ENCODE measurements at places on chromosomes 13 and 19.

DNA sequence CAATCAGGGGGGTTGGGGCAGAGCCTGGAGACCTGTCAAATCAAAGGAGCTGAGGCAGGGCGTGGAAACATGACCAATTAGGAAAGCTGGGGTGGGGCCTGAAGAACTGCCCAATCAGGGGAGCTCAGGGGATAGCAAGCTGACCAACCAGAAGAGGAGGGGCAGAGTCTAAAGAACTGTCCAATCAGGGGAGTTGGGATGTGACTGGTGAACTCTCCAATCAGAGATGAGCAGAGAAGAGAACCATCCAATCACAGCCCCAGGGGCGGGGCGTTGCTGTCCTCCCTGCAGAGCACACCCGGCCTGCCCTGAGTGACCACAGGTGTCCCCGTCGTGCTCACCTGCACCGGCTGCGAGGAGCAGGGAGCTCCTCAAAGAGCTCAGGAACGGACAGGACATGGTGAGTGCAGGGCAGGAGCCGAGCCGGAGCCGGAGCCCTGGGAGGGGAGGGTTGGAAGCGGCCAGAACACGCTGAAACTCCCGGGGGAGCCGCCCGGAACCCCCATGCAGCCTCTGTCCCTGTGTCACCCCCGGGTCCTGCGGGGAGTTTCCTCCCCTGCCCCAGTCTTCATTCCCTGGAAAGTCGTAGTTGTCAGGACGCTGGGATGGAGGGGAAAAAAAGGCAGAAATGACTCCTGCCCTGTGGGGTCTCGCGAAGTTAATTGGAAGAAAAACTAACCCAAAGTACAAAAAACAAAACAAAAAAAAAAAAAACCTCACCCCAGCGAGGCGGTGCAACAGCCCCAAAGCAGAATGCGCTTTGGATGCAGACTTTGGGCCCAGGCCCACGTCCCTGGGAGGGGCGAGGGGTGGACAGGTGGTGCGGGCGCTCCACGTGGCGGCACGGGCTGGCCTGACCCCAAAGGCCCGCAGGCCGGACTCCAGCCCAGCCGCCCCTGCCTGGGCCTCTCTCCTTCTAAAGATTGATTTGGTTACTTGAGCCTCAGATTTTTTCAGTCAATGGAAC, at the start of gene ZNF556:
ZNF556 (plus strand) TSS at position 311 of the 967 bp plus-strand sequence; CDS start at position 398, 87 bp downstream.
- no peak for DNase-seq

DNA sequence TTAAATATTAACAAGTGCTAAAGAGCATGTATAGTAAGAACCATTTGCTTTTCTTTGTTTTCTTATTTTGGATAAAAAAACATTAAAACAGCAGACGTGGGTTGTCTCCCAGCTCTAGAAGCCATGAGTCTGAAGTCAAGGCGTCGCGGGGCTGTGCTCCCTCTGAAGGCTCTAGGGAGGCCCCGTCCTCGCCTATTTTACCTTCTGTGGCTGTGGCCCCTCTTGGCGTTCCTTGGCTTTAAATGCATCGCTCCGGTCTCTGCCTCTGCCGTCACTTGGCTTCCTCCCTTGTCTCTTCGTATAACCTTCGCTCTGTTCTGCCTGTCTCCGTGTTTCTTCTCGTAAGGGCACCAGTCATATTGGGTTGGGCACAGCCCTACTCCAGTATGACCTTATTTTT, 75.3 kb downstream of the ING1 start:
- no peak for DNase-seq

GRCh38 chr19:13906521-13906904, 512 bp downstream of the CC2D1A start:
- peak; percentile 13 for DNase-seq

GRCh38 chr19:53906211-53907192, 2.6 kb upstream of the CACNG7 start:
- peak; percentile 66 for DNase-seq

- no peak for DNase-seq
Measured at GRCh38 chr13:54373211-54373610, 1344.6 kb downstream of the OLFM4 start.

DNA sequence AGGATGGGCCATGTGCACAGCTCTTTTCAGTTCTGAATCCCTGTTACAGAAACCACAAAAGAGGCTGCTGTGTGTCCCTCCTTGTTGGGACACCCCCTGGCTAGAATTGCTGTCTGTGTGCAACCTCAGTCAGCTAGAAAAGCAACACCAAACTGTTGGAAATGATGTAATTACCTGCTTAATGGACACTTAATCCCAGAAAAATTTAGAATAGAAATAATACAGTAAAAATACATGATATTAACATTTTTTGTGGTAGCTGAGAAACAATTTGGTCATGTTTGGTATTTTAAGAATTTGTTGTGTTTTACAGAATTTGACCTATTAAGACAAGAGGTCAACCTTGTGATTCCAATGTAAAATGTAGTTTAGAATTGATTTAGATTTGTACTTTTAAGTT, 46.8 kb downstream of the FAM124A start:
- DNase-seq, result no peak

GRCh38 chr19:41703602-41704293, 4.7 kb upstream of the CEACAM5 start:
- DNase-seq, result no peak

DNA sequence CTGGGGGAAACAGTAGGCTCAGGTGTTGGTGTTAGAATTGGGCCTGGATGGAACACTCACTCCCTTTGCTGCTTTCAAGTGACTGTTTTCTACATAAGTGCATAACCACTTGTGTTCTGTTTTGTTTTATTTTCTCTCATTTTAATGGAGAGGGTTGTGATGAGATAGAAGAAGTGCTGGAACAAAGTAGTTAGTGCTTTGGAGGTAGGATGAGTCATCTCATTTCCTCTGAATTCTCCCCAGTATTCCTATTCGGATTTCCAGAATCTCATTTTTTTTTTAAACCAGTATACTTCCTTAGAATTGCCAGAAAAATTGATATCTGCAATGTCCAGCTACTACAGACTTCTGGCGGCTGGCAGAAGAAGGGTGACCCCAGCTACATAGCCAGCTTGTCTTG, 575.9 kb downstream of the MYO16 start:
- no peak for DNase-seq

DNA sequence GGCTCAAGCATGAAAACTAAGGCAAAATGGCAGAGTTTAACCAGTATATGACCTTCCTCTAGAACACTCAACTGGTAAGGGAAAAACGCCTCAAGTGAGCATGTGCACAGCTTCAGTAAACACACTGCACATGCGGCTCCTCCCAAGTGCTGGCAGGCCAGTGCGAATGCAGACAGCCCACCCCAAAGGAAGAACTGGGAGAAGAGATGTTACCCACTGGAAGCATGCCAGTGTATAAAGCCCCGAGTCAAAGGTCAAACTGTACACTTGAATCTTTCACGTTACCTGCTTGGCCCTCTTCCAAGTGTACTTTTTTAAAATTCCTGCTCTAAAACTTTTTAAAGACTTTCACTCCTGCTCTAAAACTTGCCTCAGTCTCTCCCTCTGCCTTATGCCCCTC, 19.2 kb upstream of the RCBTB1 start:
- no peak for DNase-seq

GRCh38 chr13:72565893-72566292, 161.5 kb downstream of the MZT1 start:
- DNase-seq, result no peak

- peak; percentile 4 for DNase-seq
Measured at GRCh38 chr13:100089465-100090032, 656 bp downstream of the PCCA start.

GRCh38 chr19:14142262-14143190, 6.1 kb upstream of the ASF1B start:
- DNase-seq, result no peak

DNA sequence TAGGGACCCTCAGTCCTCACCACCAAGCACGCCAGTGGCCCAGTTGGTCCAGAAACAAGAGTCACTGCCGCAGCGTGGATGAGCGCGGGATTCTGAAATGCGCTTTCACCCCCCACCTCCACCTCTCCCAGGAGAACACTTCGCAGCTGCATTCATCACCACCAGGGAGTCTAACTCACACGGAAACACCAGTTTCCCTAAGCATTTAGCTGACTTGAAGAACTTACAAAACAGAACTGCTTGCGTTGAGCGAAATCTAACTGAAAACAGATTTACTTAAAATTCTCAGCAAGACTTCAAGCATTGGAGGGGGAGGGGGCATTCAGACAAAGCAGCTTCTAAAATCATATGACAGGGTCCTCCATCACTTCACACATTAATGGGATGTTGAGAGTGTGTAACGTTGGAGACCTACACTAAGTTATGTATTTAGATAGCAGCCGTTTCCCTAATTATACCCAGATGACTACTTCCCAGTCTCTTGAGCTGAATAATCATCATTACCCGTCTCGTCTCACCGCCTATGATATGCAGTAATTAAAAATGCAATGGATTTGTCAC, 258.2 kb upstream of the IRS2 start:
- no peak for DNase-seq

DNA sequence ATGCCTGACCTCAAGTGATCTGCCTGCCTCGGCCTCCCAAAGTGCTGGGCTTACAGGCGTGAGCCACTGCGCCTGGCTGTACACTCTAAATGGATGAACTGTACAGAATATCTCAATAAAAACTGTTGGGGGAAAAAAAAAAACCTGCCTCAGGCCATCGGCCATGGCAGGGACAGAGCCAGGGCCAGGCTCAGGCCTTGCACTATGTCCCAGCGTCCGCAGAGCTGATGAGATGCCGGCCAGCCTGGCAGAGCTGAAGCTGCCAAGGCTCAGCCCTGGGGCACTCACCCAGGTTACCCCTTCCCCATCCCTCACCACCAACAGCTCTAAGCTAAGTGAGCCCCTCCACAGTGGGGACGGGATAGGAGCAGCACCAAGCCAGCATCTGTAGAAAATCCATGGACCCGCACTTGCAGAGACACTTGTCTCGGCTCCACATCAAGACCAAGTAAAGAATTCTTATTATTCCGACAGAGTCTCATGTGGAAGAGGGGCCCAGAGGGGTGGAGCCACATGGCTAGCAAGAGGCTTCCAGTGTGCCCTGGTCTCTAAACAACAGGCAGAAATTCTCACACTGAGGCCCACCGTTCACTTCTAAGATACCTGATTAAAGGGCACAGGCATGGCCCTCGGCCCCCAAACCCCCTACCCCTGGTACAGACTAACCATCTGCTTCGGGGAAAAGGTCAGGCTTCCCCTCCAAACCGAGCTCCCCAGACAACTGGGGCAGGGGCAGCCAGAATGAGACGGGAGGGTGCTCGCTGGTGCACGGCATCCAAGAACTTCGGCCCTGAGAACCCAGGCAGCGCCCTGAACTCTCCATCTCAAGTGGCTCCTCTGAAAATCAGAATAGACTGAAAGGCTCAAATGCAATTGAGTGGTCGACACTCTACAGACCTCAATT, 5.8 kb downstream of the PPP6R1 start:
- DNase-seq, result no peak

- DNase-seq, result no peak
Measured at GRCh38 chr19:40776364-40776763, 1.0 kb downstream of the MIA start.

GRCh38 chr19:12669270-12670158, 2.9 kb downstream of the WDR83 start:
- DNase-seq, result peak; percentile 66

GRCh38 chr13:36293497-36293896, 4.1 kb downstream of the CCDC169 start:
- DNase-seq, result no peak

DNA sequence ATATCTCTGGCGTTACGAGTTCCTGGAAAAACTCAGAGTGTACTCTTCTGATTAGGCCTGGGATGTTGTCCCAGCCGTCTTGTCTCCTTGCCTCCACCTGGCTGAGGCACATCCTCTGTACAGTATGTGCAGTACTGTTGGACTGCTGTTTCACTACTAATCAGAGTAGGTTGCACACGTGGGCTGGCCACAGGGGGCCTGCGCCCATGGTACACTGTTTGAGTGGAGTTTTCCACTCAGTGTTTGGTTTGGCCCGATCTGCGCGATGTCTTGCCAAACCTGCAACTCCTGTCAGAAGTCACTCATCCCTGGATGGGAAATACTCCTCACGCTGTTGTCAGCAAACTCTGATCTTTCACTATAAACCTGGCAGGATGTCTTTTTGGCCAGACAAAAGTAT, 189.6 kb upstream of the CSNK1A1L start:
- no peak for DNase-seq

DNA sequence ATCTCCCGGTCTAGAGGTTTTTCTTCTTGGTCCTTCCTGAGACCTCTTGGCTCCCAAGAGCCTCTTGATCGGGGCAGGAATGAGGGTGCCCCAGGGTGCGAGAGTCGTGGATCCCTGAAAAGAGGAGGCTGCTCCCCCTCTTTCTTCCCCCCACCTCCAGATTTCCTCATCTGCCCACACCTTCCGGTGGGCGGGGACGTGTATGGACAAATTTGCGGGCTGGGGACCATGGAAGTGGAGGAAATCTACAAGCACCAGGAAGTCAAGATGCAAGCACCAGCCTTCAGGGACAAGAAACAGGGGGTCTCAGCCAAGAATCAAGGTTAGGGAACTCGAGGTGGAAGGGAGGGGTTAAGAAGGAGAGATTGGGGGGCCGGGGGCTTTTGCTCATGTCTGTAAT, at the start of gene MCEMP1:
MCEMP1 (plus strand) TSS at position 237 of the 400 bp plus-strand sequence; CDS start at position 268, 31 bp downstream.
- no peak for DNase-seq

- DNase-seq, result no peak
Measured at GRCh38 chr19:6066661-6067646, 43.3 kb downstream of the RFX2 start.

GRCh38 chr13:109810761-109811510, 24.6 kb upstream of the IRS2 start:
- DNase-seq, result no peak

DNA sequence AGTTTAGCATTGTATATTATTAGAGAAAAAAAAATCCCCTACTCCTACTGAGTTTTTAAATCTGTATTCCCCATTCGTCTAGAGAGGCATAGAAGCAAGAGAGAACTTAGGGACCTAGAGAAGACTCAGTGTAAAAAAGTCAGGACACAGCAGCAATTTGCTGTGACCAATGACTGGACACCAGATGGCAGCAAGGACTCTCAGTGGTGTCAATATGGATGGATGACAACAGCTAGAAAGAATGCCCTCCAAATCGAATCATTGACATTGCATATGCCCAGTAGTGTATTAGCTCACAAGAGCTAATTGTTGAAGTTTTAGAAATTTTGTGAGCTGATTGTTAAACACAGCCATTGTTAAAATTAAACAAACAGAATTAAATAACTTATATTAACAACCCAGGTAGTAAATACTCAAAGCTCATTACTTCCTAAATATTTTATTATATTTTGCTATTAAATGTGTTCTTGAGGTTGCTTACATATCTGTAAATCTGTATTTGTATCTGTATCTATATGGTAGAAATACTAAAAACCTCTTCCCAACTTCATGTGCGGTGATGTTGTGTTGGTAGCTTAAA, 43.9 kb downstream of the SIAH3 start:
- DNase-seq, result peak; percentile 3

DNA sequence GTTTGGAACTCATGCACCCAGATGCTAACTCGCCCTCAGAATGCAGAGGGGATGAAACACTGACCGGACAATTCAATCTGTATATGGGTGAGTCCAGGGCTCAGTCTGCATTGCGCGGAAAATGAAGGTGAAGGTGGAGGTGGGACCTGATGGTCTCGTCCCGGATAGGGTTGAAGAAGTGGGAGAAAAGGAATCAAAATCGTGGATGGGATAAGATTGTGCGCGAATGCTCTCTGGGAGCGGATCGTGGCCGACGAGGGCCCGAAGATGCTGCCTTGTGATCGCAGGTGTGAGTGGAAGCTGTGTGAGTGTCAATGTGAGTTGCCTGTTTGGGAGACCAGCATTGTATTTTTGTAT, 594 bp upstream of the ZNF850 start:
- no peak for DNase-seq
